NCI-H446 treated with DMSO at 0.1 percent for 48 hours (cell line): ENCODE measurements at places on chromosomes 7 and 10.

- DNase-seq, result peak; percentile 54
Observed at GRCh38 chr7:1735262-1735661, 65.2 kb downstream of the ELFN1 start.

DNA sequence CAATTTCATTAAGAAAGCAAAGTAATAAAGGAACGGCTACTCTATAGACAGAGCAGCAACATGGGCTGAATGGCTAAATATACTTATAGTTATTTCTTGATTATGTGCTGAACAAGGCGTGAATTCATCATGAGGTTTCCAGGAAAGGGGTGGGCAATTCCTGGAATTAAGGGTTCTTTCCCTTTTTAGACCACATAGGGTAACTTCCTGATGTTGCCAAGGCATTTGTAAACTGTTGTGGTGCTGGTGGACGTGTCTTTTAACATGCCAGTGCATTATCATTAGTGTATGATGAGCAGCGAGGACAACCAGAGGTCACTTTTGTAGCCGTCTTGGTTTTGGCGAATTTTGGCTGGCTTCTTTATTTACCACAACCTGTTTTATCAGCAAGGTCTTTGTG is 28.5 kb upstream of the ZMYND11 start:
- no peak for DNase-seq

DNA sequence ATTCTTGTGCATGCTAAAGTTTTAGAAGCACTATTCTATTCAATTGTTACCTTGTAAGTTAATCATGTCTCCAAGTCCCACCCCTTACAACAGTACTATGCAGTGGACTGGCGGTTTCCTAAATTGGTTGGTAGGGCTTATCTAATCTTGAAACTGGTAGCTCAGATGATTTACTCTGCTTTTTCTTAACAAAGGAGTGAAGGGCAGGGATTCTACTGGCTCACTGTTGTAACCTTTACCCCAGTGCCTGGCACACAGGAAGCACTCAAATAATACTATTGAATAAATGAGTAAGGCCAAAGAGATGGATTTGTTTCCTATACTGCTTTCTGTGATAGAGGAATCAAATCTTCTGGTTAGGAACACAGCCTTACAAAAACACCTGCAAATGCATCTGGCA is 46.0 kb upstream of the CYCS start:
- no peak for DNase-seq

DNA sequence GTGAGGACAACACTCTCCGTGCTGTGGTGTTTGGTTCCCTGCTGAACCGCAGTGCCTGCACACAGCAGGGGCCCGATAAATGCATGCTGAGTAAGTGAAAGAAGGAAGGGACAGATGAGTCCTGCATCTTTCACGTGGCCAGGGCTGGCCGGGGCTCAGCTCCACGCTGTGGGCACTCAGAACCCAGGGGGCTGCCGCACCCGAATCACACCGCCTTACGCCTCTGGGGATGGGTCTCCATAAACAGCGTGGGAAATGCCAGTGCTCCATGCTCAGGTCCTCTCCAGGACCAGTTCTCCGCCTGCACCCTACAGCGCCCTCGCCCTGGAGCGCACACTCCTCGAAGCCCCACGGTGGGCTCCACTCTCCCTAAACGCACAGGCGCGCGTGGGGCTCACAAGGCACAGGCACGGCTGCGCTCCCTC is 38.1 kb downstream of the RASGEF1A start:
- DNase-seq, result no peak

- DNase-seq, result no peak
Observed at GRCh38 chr7:129203050-129203741, 14.8 kb downstream of the SMO start.

GRCh38 chr10:12438919-12439692 is 89.8 kb downstream of the CAMK1D start:
- no peak for DNase-seq

DNA sequence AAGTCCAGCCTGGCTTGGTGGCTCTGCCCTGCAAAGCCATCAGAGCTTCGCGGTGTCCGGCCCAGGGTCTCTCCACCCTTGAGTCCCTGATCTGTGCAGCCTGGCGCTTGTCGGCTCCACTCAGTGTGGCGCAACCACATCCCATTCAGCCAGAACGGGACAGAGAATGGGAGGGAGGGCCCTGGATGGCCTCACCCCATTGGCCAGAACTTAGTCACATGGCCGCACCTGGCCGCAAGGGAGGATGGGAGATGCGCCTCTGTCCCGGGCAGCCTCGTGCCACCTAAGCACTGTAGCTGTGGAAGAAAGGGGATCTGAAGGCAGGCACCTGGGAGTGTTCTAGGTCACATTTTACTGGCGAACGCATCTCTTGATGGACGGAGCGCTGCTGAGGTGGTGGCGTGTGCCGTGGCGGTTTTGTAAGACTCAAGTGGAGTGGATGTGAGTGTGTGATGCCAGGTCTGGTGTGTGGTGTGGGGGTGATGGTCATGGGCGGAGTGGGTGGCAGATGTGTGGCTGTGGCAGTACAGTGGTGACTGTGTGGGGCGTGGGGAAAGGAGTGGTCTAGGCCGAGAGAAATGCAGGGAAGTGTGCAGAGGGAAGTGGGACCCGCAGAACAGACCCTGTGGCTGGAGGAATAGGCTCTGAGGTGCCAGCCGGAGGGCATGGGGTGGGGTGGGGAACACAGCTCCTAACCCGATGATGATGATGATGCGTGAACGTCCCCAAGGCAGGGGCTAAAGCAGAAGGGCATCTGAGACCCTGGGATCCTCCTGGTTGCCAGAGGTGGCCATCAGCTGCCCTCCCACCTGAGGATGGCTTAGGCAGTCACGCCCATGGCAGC is 19.0 kb downstream of the CLEC2L start:
- no peak for DNase-seq

GRCh38 chr10:122376364-122376961 is 2.0 kb downstream of the PLEKHA1 start:
- DNase-seq, result no peak
